ENCODE measurements at places on chromosomes 3 and 15.

DNA sequence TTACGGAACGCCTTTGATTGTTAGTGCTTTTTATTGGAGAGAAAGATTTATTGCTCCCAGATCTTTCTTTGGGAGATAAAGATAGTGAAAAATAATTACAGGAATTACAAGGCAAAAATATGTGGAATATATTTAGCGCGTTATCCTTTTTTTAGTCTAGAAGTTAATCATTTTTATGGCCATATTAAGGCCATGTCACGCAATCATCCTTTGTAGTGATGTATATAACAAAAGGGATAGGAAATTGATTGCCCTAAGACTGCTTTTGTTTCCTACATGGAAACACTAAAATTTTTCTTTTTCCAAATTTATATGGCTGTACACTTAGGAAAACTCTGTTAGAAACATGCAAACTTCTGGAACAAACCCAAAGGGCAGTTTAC, 1.5 kb downstream of the TRPC1 start:
- DNase-seq, result no peak

GRCh38 chr15:41115161-41115651, 874 bp downstream of the INO80 start:
- no peak for DNase-seq

DNA sequence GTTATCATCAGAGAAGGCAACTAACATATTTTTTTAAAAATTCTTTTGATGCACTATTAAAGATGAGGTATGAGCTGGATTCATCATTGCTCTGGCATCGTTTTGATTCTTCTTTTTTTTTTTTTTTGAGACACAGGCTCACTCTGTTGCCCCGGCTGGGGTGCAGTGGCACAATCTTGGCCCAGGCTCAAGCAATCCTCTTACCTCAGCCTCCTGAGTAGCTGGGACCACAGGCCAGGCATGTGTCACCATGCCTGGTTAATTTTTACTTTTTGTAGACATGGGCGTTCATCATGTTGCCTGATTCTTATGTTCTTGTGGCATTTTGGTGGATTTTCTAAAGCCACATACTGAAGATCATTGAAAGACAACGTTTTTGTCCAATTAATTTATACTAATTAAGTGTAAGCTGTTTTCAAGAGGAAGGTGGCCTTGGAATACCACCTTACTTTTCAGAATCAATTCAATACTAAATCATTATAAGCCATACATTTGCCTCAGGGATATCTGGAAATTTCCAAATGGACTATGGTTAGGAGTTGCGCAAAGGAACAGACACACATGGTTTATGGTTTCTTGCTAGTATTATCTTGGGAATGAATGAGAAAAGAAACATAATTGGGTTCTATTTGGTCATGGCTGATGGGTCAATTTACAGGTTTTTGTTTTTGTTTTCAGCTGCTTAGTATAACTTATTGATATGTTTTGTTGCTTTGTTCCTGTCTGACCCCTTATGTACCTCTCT, 22.8 kb downstream of the SLC28A2 start:
- DNase-seq, result no peak

DNA sequence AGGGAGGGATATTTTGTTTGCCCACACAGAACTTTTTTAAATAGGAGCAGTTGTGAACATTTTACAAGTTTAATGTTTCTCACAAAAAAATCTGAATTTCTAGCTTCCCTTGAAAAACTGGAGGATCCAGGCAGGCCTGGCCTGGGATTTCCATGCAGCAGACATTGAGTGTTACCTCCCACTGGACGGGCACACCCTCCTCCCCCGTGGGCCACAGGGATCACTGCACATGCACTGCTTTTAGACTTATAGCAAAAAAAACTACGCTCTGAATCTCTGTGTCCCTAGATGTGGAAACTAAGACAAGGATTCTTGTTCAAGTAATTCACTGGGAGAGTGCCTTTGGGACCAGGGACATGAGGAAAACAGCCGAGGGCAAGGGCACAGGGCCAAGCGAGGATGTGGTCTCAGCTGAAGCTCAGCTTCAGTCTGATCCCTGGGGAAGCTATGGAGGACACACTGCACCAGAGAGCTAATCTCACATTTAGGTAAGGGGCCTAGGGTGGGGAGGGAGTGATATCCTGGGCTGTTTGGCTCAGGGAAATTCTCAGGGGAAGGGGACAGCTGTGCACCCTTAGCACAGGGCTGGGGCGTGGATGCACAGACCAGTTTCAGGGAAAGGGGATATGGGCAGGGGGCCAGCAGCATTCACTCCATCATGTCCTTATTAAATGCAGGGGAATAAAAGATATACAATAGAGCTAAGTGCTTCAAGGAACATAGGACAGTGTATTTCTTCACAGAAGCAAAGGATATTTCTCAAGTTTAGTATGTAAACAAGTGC, 46.0 kb downstream of the FSIP1 start:
- DNase-seq, result no peak

DNA sequence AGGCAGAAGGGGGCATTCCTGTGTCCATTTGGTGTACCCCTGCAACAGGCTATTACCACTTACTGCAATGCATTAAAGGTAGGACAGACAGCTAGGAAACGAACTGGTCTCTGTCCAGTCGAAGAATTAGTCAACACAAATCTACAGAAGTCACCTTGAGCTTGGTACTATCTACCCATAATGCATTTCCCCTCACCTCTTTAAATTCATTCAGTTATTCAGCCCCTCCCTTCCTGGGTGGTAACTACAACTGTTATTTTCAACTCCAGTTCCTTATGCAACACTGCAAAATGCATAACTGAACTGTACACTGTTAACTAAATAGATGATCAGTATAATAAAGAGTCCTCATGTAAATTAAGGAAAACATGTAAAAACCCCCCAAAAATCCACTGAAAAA, 77.6 kb downstream of the MAGI1 start:
- DNase-seq, result no peak

GRCh38 chr3:10335190-10335738, 14.4 kb upstream of the SEC13 start:
- no peak for DNase-seq

- DNase-seq, result no peak
Observed at GRCh38 chr15:49225572-49226281, 55.7 kb downstream of the GALK2 start.

- no peak for DNase-seq
Observed at GRCh38 chr15:23444269-23444668, 2.8 kb downstream of the GOLGA6L2 start.

- DNase-seq, result no peak
Observed at GRCh38 chr15:63628123-63628822, 31.1 kb downstream of the FBXL22 start.

- DNase-seq, result no peak
Observed at GRCh38 chr3:184601576-184602371, 40.2 kb downstream of the EPHB3 start.

DNA sequence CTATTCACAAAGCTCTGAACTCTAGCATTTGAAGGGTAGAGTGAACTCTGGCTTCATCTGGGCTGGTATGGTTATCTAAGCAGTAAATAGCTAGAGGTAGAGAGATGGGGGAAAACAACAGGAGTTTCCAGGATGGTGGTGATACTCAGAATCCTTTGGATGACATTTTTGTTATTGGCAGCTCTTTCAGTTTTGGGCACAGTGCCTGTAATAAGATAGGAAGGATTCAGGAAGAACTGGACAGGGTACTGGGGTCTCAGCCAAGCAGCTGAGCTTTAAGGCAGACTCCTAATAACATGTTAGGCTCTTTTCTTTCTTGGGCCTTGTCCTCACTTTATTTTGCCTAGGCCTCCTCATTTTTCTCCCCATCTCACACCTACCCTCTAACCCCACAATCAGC, 338.5 kb downstream of the CADM2 start:
- no peak for DNase-seq

- DNase-seq, result no peak
Observed at GRCh38 chr3:185532901-185533300, 19.5 kb downstream of the LIPH start.

DNA sequence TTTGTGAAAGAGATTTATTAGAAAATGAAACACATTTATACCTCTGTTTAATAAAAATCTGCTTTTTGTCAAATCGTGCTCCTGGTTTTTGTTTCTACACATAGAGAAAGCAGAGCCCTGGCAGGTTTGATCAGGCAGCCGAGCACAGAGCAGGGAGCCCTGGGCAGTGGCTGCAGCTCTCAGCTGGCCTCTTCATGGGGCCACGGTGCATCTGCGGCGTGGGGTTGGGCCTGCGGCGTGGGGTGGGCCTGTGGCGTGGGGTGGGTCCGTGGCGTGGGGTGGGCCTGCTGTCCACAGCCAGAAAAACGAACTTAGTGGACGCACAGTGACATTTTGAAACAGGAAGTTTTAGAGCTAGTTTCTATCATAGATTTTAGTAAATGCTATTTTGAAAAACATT, 10.6 kb downstream of the GOLGA6L2 start:
- no peak for DNase-seq

DNA sequence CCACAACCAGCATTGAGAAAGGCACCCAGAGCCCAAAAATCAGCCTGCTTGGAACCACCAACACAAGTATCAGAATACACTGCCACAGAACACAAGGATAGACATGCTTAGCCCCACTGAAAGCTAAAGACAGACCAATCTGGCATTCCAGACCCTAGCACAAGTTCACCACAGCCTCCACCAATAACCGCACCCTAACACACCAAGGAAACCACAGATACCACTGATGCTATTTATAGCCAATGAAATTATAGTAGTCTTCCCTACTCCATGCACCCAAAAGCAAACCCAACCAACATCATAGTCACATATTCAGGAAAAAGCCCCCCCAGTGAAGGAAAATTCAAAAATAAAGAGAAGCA, 83.9 kb upstream of the STT3B start:
- no peak for DNase-seq

GRCh38 chr3:45552031-45552793, 42.3 kb upstream of the LIMD1 start:
- DNase-seq, result no peak

- DNase-seq, result no peak
Observed at GRCh38 chr15:89457086-89457485, 39.3 kb downstream of the RHCG start.

DNA sequence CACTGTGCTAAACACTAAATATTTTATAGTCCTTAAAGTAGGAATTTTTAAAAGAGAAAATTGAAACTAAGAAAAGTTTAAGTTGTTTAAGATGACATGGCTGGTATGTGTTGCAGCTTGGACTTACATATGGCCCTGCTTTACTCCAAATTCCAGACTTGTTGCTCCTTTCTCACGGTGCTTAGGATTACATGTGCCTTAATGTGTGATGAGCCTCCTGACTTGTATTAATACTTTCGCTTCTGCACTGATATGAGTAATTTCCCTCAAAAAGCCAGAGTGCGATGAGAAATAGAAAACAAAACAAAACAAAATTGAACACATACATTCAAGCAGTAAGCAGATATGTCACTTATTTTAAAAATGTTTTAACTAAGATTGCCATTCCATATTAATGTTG, 250.2 kb downstream of the VGLL3 start:
- no peak for DNase-seq

DNA sequence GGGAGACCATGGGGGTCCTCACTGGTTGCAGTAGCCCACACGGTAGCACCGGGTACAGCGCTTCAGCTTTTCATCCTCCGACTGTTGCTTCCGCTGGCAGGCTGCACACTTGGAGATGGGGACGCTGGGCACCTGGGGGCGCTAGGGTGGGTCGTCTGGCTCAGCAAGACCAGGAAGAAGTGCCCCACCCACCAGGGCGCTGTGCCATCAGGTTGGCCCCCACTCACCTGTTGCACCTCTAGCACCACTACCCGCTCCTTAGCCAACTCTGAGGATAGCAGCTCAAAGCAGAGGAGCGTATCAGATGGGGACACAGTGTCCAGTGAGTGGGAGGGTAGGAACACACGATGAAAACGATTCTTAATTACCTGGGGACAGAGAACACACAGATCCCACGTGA, 7.7 kb upstream of the QARS1 start:
- DNase-seq, result no peak

DNA sequence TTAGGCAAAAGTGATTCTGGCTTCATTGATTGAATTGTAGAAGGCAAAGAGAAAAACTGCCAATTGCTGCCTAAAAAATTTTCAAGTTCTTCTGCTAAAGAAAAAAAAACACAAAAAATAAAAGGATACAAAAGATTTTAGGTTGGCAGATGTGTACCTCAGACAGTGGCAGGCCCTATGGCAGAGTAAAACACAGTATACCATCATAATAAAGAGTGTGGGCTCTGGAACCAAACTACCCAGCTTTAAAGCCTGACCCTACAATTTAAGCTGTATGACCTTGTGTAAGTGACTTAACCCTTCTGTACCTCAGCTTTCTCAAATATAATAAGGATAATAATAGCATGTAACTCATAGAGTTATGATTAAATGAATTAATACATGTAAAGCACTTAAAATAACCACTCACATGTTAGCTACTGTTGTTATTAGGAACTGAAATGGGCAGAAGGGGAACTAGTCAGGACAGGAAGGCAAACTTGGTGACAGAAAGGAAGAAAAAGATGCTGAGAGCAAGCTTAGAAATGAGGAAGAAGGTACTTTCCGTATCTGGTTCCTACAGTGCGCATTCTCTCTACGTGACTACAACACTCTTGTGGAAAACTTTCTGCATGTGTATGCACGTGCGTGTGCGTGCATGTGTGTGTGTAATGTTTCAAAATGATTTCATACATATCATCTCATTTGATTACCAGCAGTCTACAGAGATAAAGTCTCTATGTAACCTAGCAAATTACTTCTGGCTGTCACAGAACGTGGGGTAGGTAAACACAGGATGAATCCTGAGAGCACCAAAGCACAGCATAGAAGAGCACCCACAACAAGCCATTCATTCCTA, 13.6 kb upstream of the GATM start:
- no peak for DNase-seq

DNA sequence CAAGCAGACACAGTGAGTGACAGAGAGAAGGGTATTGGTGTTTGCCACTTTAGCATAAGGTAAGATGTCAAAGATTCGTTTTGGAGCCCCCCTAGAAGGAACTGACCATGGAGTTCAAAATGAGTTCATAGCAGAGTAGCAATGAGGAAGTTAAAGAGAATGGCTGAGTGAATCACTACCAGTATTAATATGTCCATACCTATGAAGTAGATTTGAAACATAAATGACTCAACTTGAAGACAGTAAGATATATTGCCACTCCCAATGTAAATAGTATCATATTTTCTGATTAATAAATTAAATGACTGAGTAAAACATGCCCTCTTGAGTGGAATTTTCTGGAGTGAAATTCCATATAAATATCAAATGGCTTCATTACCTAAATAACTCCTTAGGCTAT, 675.1 kb downstream of the NLGN1 start:
- no peak for DNase-seq

- no peak for DNase-seq
Observed at GRCh38 chr3:183050706-183051105, 48.6 kb downstream of the MCCC1 start.

GRCh38 chr3:120093911-120094775, at the start of gene GSK3B:
Gene GSK3B (minus strand): TSS chr3:120094447. CDS start chr3:120093434, 1,013 bp downstream.
- peak; percentile 81 for DNase-seq

DNA sequence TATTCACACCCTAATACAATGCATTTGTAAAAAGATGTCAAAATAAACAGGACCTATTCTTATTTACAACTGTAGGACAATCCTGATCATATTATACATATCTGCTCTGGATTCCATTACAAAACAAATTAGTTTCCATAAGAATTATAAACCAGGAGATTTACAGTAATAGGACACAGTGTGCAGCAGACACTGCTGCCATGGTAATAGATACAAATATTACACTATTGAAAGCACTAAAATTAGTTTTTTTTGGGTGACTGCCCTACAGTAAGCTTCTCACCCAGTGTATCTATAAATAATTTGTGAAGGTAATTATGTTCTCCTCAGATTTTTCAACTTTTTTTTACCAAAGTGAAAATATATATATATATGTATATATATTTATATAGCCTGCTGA, 47.9 kb downstream of the USF3 start:
- DNase-seq, result no peak

- DNase-seq, result no peak
Observed at GRCh38 chr15:69996321-69997160, 101.2 kb downstream of the TLE3 start.

All from activated naive CD4-positive, alpha-beta T cell treated with anti-CD3 and anti-CD28 coated beads, Interleukin-2, amount 50 U/mL, for 72 hours (primary cell).